Suprapubic skin (tissue), 4 donors: ENCODE measurements at places on chromosomes 12 and 14.

DNA sequence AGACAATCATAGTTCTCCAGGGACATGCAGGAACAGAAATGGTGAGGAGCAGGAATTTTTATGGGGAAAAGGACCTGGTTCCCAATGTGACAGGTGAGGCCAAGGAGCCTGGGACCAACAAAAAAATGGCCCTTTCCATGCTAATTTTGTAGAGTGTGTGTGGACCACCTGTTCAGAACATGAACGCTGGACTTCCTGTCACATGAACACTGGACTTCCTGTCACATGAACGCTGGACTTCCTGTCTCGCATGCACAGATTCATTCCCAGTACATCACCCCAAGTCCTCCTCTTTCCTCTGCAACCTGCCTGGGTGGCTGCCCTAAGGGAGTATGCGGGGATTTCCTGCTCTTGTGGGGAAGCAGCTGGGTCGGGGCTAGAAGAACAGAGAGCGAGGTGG is 10.1 kb downstream of the FGF6 start:
- DNase-seq = no peak

DNA sequence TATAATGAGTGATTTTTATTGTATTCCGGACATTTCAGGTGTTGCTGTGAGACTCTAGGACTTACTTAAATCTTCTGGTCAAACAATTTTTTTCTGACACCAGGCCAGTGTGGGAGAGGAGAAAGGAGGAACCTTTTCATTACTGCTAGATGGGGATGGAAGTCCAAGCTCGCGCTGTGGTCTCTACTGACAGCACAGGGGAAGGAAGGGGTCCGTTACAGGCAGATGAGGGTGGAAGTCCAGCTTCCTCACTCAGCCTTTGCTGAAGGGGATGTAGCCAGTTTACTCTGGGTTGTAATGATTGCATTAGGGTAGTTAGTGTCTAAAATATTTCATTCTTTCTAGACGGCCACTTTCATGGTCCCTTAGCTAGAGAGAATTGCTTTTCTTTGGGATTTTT is 26.3 kb upstream of the ST8SIA1 start:
- no peak for DNase-seq

DNA sequence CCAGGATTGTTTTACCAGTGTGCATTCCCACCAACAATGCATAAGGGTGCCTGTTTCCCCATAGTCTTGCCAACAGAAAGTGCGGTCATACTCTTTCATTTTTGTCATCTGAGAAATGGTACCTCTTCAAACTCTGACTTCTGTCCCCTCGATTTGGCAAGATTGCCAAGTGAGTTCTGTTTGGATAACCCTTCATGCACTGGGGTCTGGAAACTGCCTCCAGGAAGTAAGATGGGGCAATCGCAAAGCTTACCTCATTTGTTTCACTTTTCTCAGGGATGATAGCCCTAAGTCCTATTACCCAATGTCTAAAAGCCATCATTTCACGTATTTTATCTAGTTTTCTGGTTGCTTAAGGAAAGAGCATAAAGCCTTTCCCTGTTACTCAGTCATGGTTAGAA is 28.6 kb upstream of the NR1H4 start:
- no peak for DNase-seq

DNA sequence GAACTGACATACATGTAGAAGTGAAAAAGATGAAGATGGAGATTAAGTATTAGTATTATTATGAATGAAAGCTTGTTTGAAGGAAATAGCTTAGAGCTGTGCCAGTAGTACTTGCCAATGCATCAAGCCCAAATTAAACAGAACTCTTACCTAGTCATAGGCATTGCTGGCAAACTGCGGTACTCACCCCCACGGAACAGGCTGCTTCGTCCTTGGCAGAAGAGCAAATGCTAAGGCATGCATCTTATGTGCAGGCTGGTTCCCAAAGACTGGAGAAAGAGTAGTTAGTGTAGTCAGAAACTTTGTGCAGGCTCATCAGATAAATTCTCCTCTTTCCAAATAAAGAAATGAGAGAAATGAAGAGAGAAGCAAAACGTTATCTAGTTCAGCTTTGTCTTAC is 134.8 kb downstream of the CCDC59 start:
- DNase-seq = no peak

DNA sequence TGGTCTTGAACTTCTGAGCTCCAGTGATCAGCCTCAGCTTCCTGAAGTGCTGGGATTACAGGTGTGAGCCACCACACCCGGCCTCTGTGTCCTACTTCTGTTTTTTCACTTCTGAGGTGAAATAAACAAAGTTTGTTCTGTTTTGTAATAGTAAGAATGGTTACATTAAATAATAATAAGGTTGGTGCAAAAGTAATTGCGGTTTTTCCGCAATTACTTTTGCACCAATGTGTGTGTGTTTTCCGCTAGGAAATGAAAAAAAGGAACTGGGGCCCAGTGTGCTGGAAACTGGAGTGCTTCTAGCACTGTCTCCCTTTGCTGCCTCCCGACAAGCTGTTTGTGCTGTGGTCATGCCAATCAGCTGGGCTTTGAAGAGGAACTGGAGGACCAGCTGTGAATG is 140.9 kb downstream of the NTS start:
- no peak for DNase-seq

DNA sequence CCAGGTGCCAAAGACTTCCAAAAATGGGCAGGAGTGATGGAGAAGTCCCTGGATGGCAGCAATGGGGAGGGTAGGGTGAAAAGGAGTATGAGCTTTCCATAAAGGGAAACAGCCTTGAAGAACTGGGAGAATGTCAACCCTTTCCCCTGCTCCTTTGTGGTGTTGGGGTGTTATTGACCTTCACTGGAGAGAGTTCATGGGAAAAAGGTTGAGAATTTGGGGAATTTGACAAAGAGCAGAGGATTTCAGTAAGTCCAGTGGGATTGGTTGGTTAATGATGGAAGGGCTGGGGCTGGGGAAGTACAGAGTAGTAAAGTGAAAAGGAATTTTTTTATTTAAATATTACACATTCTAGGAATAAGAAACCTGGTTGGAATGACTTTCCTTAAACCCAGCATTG is 116.6 kb downstream of the ERC1 start:
- DNase-seq = no peak

DNA sequence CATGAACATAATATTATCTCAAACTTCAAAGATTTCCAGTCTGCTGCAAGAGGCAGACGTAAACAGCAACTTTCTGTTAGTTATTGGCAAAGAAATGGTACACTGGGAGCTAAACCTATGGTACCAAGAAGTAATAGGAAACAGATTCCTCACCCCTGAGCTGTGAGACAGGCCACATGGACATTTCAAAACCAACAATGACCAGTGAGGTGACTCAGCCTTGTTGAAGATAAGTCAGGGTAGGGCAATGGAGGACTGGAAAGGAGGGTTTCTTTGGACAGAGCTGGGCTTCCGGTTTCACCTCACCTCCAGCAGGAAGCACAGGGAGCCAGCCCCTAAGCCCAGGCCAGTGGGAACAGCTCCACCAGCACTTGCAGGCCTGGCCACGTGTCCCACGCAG is 1320.5 kb downstream of the AACS start:
- no peak for DNase-seq

GRCh38 chr14:92756446-92756845 is 8.0 kb upstream of the LGMN start:
- DNase-seq = no peak

DNA sequence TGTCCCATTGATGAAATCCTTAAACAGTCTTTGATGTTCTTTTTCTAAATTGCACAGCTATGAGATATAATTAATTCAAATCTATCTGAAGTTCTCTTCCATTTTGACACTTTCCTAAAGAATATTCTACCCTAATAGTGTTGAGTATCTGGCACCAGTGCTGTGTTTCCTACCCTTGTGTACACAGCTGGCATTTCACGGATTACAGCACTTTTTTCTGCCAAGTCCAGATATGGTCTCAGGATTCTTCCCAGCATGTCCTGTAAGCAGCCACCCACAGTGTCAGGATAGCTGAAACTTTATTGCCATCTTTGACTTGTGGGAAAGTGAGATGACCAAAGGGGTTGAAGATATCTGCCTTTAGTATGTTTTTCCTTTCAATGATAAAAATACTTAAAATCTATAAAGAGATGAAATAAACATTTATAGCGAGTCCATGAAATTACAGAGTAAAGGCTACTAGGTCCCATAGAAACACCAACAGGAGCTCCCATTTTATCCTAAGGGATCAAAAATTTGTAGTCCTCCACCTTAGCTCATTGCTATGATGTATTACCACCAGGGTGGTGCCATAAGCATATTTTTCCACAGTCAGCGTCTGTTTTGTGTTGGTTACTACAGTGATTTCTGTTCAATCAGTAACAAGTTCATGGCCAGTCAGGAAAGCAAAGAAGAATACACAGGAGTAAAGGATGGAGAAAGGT is 96.7 kb downstream of the TRHDE start:
- no peak for DNase-seq

GRCh38 chr14:103732868-103733620 is 17.4 kb downstream of the ZFYVE21 start:
- DNase-seq = peak; percentile 7

- DNase-seq = no peak
Observed at GRCh38 chr14:34718750-34719304, 4.4 kb upstream of the CFL2 start.

DNA sequence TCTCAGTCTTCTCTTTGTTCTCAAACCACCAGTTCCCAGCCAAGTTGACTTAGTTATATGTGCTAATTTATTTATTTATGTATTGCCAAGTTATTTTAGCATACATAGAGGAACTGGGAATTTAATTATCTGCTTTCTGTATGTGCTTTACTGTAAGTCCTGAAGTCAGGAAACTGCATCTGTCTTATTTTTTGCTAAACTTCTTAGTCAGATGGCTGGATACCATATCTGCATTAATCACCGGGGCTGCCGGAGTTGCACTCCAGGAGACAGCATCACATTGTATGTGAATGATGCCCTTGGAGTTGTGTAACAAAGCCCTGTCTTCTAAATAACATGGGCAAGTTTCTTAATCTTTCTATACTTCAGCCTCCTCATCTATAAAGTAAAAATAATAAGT is 96.2 kb downstream of the MON2 start:
- DNase-seq = no peak

DNA sequence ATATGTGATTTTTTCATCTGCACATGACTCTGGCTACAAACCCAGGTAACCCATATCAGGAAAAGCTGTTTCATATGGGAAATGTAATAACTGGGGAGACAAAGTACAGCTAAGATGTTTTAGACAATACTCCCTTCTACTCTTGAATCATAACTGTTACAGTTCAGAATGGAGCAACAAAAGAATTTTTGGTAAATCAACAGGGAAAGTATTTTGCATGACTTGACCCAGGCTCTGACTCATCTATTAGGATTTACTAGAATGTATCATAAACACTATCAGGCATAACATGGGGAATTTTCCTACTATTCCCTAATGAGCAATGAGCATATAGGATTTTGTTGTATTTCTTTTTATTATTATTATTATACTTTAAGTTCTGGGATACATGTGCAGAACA is 553.0 kb downstream of the SLC16A7 start:
- no peak for DNase-seq

DNA sequence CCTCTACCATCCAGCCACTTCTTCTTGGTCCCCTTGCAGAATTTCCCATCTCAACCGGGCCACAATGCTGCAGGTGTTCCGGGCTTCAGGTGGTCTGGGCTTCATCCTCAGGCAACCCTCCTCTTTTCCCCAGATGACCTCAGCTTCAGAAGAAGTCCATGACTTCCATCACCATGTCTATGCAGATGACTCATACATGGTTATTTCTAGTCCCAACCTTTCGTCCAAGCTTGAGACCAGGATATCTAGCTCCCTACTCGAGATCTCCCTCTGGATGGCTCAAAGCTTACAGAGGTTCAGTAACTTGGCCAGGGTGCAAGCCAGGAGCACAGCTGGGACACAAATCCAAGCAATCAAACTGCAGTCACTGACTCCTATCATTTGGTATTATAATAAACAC is 154.6 kb upstream of the NOS1 start:
- DNase-seq = no peak

DNA sequence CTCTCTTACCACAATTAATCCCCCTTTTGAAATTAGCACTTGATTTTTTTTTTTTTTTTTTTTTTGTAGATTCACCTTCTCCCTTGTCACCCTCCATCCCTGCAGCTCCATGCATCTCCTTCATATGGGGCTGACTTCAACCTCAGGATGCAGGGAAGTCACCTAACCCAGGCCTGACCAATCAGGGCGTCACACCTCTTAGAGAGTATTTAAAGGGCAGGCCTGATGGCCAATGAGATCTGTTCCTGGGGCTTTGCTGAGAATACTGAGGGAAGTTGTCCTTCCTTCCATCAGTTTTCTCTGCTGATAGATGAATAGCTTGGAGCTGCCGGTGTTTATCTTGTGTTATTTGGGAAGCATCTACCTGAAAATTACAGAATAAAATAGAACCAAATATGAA is 1104.7 kb upstream of the TMEM132C start:
- no peak for DNase-seq

- DNase-seq = no peak
Observed at GRCh38 chr12:46402941-46403718, 30.6 kb upstream of the SLC38A2 start.
